ACHN (cell line): ENCODE measurements at places on chromosomes 3 and 15.

GRCh38 chr3:122132949-122133540 is 50.4 kb upstream of the CASR start:
- DNase-seq = peak; percentile 74

- DNase-seq = peak; percentile 99
Measured at GRCh38 chr15:63107895-63108546, 13.6 kb upstream of the LACTB start.

GRCh38 chr15:31045606-31046005 is 54.2 kb upstream of the MTMR10 start:
- DNase-seq = no peak

GRCh38 chr3:81908561-81908960 is 147.1 kb upstream of the GBE1 start:
- no peak for DNase-seq

GRCh38 chr3:42511201-42511600 is 8.8 kb downstream of the VIPR1 start:
- no peak for DNase-seq

GRCh38 chr15:60221356-60221755 is 176.4 kb downstream of the ANXA2 start:
- DNase-seq = no peak

DNA sequence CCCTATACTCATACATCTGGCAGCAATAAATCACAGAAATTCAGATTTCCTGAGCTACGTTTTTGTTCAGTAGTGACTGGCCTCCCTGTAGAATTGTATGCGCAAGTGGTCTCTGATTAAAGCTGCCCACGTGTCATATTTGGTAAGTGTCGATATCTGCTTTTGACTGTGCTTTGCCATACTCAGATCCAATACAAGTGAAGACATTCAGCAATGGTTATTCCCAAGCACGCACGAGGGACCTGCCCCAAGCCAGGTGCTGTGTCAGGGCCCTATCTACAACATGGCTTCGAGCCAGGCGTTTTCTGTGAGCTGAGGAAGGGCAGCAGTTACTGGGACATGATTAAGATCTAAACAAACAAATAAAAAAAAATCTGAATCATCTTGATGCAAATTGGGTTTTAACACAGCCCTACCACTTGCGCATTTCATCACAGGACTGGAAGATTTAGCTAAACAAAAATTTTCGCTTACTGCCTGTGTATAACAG is 47.2 kb upstream of the ICE2 start:
- no peak for DNase-seq

GRCh38 chr3:151841801-151842200 is 27.9 kb downstream of the AADAC start:
- no peak for DNase-seq

GRCh38 chr3:166472015-166472414 is 634.8 kb upstream of the BCHE start:
- no peak for DNase-seq

GRCh38 chr3:175432376-175433025 is 573.4 kb downstream of the NAALADL2 start:
- no peak for DNase-seq

DNA sequence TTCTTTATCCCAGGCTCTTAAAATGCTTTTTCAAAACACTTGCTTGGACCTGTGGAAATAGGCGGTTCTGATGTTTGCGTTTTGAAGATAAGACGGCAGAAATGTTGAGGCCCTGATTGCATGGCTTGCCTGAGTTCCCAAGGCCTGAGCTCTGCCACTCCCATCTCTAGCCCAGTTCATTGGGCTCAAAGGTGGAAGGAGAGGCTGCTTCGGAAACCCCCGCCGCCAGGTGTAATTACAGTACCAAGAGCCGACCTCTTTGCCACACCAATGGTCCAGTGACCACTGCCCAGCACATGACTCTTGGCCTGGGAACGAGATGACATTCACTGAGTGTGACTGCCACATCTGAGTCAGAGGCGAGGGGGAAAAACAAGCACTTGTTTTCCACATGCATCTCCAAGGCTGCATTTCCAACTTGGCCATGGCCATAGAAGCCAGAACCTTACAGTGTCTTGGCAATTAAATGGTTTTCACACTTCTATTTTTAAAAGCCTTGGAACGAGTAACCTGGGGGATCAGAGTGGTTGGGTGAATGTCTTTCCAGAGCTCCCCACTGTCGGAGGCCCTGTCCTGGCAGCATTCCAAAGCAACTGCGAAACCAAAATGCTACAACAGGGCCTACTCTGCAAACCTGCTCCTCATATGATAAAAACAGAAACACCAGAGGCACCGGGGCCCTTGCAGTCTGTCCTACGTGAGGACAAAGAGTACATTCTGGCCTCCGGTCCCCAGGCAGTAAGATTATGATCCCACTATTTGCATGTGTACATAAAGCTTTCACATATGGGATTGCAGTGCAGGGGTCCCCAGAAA is 63.8 kb upstream of the CGNL1 start:
- DNase-seq = no peak

- no peak for DNase-seq
Measured at GRCh38 chr3:149590691-149591441, 67.0 kb downstream of the WWTR1 start.

DNA sequence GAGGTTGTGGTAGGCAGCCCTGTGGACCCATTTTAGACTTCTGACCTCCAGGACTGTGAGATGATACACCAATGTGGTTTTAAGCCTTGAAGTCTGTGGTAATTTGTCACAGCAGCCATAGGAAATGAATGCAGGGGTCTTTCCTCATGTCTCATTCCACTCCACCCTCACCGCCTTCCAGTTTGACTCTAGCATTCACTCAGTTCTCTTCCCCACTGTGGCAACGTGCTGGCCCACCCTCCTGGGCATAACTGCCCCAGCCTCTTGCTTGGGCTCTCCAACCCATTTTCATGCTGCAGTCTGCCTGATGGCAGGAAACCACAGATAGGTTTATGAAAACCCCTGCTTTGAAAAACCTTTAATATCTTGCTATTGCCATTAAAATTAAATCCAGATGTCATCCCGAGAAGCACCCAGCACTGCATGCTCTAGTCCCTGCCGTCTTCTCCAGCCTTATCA is 7.3 kb upstream of the TRNT1 start:
- DNase-seq = no peak

- DNase-seq = peak; percentile 33
Measured at GRCh38 chr3:17740721-17741141, 1.7 kb downstream of the TBC1D5 start.

- no peak for DNase-seq
Measured at GRCh38 chr3:188183452-188183851, 29.5 kb downstream of the LPP start.

DNA sequence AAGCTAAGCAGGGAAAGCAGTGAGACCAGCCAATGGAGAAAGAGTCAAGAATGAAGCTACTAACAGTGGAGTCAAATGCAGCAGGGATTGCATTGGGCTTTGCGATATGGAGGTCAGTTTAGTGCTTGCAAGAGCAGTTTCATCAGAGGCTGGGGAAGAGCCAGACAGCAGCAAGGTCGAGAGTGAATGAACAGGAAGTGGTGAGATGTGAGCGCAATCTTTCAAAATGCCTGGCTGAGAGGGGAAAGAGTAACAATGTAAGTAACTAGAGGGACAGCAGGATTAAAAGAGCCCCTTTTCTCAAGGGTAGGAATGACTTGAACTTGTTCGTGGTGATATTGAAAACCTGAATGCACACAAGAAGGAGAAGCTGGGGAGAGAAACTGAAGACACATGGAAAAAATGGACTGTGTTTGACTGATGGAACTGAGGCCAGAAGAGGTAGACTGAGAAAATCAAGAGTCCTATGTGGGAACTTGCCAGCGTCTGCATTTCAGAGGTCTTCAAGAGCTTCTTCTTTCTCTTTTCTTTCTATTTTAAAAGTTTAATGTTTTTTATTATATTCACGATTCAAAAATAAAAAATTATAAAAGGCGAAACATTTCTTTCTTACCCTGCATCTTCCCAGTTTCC is 30.6 kb upstream of the GPR160 start:
- DNase-seq = no peak

GRCh38 chr3:170726976-170727661 is 141.2 kb upstream of the SLC7A14 start:
- DNase-seq = peak; percentile 83

GRCh38 chr3:183775781-183776180 is 49.6 kb downstream of the MAP6D1 start:
- DNase-seq = no peak

- DNase-seq = peak; percentile 10
Measured at GRCh38 chr3:192957441-192958021, 39.9 kb upstream of the MB21D2 start.

GRCh38 chr15:90895571-90896117 is 7.5 kb upstream of the MAN2A2 start:
- no peak for DNase-seq
